ENCODE measurements at places on chromosomes 11 and 22.

GRCh38 chr11:37105427-37105826, 507.4 kb upstream of the RAG2 start:
- DNase-seq = no peak

DNA sequence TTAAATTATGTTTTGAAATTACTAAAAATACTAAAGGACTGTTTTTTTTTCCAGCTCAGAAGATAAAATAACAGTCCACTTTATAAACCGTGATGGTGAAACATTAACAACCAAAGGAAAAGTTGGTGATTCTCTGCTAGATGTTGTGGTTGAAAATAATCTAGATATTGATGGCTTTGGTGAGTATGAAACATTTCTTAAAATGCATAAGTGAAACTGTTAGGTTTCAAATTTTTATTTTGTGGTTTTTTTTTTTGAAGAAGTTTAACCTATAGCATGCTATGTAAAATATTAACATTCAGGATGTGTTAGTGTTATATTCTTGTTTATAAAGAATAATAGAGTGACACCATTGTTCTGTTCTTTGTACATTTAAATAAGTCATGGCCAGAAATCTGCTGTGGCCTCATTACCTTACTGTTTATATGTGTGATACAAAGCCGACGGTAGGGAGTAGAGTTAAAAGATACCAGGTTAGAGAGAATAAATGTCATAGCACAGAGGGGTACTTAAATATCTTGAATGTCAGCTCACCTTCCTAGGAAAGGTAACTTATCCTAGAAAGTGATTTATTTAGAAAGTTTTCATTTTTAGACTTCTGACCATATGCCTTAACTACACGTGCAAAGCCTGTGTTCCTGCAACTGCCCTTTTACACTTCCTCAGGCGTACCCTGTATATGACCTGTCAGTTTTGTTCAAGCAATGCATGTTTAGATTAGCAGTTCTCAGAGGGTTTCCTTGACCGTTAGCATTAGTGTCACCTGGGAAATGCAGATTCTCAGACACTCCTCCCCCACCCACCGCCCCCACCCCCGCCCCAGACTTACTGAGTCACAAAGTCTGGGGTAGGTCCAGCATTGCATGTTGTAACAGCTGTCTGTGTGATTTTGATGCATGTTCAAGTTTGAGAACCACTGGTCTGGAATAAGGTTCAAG, 6.3 kb downstream of the FDX1 start:
- no peak for DNase-seq

DNA sequence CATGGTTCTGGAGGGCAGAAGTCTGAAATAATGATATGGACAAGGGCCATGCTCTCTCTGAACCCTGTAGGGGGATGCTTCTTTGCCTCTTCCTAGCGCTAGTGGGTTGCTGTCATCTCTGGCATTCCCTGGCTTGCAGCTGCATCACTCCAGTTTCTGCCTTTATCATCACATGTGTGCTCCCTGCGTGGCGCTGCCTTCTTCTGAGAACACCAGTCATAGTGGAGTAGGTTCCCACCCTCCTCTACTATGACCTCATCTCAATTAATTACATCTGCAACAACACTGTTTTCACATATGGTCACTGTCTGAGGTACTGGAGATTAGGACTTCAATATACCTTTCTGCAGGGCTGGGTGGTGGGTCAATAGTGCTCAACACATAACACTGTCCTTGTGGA, 402.3 kb upstream of the NARS2 start:
- no peak for DNase-seq

GRCh38 chr11:119509969-119510401, 87.0 kb upstream of the THY1 start:
- DNase-seq = no peak

- no peak for DNase-seq
Observed at GRCh38 chr22:23196165-23196564, 15.9 kb downstream of the BCR start.

GRCh38 chr11:95101935-95102334, 12.3 kb downstream of the ENDOD1 start:
- DNase-seq = no peak

DNA sequence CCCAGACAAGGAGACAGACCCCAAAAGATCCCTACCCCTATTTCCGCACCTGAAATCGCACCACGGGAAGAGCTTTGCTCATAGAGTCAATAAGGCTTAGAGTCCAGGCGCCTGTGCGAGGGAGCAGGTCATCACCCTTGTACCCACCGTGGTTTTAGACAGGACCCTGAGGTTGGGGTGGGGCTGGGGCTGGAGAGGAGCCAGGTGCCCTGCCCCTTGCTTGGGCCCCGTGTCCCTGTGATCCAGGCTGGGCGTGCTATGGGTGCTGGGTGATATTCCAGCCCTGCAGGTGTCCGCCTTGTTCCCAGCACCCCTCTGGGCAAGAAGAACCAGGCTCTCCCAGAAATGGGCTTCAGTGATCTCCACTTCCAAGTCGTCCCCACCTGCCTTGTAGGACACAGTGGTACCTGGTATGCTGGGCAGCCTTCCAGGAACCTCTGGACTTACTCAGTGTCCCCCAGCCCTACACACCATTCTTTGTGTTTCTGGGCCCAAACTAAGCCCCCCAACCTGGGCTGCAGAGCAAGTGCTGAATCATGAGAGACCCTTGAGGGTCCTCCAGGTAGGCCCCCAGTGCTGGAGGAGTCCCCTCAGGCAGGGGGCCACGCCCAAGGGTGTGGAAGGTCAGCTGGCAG, 4.5 kb downstream of the CD81 start:
- DNase-seq = no peak

GRCh38 chr11:10793470-10794255, 15.1 kb downstream of the EIF4G2 start:
- no peak for DNase-seq

DNA sequence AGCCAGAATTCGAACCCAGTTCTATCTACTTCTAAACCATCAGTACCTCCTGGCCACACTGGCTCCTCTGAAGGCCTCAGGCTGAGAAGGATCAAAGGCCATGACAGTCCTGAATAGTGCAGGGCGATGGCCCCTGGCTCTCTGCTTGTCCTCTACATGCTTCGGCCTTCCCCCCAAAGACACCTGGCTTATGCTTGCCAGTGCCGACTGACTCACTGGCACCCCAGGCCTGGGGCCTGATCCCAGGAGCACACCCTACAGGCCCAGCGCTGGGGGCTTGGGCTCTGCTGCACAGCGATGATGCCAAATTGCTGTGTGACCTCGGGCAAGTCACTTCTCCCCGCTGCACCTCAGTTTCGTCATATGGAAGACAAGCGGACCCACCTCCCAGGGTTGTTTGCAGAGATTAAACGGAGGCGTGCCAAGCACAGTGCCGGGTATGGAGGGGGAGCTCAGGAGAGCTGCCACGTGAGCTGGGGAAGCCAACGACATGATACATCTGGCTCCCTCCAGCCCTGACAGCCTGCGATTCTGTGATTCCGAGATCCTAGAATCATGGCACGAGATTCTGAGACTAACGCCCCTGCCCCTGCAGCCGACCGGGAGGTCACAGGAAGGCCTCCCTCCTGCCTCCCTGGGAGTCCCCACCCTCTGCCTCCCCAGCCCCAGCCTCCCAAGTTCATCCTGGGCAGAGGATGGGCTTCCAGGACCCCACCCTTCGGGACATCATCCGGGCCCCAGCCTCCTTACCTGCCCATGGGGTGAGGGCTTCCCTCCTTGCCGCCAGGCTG, 1.0 kb downstream of the SSTR3 start:
- no peak for DNase-seq

DNA sequence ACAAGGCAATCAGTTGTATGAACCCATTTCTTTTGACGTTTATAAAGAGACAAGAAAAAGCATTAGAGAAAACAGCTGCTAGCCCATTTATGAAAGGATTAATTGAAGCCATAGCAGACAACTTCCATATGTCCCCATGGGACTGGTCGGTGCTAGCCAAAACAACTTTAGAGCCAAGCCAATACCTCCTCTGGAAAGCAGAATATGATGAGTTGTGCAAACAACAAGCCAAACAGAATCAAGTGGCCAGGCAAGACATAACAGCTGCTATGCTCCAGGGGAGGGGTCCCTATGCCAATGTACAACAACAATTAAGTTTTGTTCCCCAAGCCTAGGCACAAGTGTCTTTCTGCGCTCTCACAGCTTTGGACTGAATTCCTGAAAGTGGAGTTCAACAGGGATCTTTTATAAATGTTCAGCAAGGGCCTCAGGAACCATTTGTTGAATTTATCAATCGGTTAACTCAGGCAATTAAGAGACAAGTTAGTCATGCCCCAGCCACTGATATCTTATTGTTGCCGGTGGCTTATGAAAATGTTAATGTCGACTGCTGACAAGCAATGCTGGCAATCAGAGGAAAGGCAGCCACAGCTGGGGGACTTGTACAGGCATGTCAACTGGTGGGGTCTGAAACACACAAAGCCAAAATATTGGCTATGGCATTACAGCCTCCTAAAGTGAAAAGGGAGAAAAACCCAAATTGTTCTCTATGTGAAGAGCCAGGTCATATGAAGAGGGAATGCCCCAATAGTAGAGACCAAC, 1593.1 kb upstream of the TENM4 start:
- no peak for DNase-seq

- DNase-seq = no peak
Observed at GRCh38 chr11:3231851-3232744, at the start of gene MRGPRE. TSS of gene MRGPRE (minus strand) at chr11:3232417. CDS start at chr11:3228799, 3,618 bp downstream.

- DNase-seq = no peak
Observed at GRCh38 chr11:22342211-22343031, 4.2 kb downstream of the SLC17A6 start.

DNA sequence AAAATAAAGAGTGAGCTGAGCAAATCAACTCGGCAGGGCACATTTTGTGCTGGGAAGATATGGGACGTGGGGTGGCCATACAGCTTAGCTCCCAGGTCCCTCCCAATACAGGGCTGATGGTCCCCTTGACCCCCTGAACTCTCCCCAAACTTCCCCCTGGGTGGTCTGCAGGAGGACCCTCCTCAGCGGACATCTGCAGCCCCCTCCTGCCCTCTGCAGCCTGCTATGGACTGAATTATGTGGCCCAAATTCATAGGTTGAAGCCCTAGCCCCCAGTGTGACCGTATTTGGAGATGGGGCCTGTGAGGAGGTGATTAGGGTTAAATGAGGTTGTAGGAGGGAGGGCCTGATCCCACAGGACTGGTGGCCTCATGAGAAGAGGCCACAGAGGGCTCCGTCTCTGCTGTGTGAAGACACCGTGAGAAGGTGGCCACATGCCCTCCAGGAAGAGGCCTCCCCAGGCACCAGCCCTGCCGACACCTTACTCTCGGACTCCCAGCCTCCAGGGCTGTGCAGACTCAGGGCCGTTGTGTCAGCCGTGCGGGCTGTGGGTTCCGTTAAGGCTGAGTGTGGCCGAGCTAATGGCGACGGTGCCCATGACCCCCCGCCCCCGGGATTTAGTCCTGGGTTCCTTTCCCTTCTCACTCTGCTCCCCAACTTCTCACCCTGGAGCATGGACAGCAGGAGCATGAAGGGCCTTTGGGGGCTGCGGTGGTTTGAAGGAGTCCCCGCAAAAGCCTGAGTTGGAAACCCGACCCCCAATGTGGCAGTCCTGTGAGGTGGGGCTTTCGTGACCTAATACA, 1042.8 kb downstream of the BRD1 start:
- DNase-seq = no peak

Data from HEK293T (cell line).